ENCODE measurements at places on chromosomes 4 and X.

- no peak for DNase-seq
These were observed 304.6 kb downstream of the ARAP2 start for GRCh38 chr4:35939751-35940150.

DNA sequence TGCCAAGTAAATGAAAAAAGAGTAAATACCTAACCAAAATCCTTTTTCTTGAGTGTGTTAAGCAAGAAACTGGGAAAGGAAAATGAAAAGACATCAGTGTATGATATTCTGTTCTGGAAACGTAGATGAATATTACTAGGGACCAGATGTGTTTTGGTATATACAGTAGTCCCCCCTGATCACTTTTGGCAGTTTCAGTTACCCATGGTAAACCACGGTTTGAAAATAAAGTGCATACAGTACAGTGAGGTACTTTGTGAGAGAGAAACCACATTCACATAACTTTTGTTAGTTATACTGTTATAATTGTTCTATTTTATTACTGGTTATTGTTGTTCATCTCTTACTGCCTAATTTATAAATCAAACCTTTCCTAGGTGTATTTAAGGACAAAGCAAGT is 250.9 kb downstream of the TENM3 start:
- no peak for DNase-seq

GRCh38 chrX:103716962-103717361 is 6.3 kb downstream of the TMEM31 start:
- DNase-seq, result no peak

DNA sequence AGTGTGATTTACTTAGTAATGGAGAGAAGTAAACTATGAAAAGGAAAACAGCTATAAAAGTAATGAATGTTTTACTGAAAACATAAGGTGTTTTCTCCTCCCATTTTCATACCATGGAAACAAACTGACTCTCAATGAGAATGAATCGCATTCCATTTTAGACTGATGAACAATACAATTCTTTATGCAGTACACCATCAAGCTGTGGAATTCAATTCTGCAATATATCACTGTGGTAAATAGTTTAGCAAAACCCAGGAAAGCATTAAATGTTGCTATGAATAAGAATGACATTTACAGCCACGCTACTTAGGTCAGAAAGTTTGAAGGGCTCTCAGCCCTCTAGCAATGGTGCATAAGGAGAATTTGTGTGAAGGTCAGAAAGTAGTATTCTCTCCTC is 7.4 kb downstream of the DCAF8L2 start:
- no peak for DNase-seq

GRCh38 chr4:33116871-33117270 is 2396.7 kb downstream of the PCDH7 start:
- DNase-seq, result no peak

- no peak for DNase-seq
These were observed 151.3 kb upstream of the TTC29 start for GRCh38 chr4:147096667-147097604.

GRCh38 chr4:48979914-48980579 is 6.0 kb upstream of the CWH43 start:
- DNase-seq, result no peak

DNA sequence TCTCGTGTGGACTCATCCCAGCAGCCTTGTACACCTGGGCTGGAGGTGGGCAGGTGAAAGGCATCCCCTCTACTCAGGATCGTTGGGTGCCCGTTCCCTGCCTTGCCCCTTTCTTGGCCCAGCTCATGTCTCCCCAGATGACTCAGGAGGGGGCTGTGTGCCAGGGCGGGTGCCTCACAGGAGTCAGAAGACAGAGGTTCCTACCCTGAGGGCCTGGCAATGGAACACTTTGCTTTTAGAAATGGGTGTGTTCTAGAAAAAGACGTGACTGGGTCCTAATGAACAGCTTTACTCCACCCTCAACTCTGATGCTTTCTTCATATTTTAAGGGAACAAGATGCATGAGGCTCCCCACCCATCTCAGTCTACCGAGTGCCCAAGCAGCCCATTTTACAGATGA is 22.5 kb upstream of the TRIM2 start:
- DNase-seq, result no peak

- no peak for DNase-seq
These were observed 1305.8 kb downstream of the PCDH7 start for GRCh38 chr4:32025851-32026459.

DNA sequence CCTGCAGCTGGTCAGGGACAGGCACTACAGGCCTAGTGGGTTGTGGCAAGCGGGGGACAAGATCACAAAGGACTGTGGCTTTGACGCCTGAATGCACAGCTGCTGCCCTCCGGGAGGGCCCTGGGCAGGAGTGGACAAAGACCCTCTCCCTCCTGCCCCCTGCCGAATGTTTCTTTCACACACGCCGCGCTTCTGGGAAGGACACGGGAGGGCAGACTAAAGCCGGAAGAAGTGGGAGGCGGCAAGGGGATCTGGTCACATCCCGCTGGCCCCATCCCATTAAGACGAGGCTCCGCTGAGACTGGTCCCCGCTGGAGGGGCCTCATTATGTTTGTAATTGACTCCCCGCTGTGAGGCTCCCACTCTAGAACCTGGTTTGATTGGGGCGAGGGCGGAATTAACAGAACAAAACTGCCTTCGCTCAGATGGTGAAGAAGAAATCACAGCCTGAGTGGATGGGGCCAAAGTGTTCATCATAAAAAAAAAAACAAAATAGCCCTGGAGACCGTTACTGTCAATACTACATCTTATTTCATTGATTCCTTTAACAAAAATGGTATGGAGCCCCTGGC is 37.8 kb upstream of the PSAPL1 start:
- no peak for DNase-seq

DNA sequence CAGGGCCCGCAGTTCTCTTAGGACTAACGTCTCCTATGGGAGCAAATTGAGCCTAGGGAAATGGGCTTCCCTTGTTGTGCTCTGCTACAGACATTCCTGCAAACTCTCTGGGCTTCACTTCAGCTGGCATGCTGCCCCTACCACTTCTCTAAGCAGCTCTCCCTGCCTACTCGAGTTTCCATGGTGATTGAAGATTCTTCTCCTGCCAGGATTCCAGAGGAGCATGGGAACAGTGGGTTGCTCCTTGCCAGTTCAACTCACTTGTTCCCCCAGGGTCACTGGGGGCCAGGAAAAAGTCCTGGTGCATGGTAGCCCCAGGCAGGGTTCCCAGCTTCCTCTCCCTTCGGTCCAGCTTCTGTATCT is 21.1 kb upstream of the WDR17 start:
- DNase-seq, result no peak

DNA sequence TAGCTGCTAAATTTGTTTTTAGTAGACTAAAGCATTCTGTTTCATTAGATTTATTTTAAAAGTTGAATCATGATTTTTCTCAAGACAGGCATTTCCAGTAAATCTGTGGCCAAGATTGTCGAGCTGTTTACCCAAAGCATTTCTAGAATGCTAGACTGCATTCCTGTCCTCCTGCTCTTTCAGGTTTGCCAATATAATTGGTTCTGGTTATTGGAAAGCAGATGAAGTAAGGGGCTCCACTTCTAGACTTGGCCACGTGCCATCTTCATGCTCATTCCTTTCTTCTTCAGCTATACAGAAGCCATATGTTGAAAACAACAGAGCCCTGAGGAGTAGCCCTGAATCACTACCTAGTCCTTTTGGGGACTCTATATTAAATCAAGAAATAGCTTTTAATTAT is 62.5 kb downstream of the PGRMC2 start:
- no peak for DNase-seq

DNA sequence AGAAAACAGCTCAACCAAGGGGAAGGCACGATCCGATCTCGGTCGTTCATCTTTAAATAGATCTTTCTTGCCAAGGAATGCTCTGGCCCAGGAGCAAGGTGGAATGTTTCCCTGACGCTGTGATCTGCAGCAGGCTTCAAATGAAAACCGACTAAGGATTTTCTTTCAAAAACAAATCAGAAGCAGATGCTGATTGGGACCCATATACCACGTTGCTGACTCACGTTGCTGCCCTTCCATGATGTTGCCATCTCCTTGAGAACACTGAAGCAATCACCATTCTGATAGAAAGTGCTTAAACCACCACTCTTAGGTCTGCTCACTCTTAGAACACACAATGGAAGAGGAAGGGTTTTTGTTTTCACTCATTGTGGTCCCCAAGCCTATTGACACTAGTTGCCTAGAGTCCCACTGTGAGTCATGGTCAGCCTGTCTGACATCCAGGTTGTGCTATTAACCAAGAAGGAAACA is 26.1 kb downstream of the LAMTOR3 start:
- peak; percentile 72 for DNase-seq

DNA sequence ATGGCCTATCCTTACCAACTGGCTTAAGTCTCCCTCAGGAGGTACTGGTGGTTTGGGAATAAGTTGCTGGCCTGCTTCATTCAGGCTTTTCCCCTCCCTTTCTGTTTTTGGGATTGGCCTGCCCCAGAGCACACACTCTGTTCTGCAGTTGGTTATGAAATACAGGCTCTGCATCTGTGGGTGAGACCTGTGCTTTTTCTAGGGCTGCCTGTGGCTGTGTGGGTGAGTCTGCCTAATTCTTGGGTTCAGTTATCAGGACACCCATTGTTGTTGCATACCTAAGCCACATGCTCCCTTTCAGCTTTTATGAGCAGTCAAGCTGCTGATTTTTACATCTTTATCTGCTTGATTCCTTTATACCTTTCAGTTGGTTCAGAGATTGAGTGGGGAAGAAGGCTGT is 19.0 kb upstream of the CWH43 start:
- DNase-seq, result no peak

GRCh38 chr4:3349116-3349515 is 56.3 kb downstream of the RGS12 start:
- DNase-seq, result no peak

GRCh38 chr4:79330720-79331119 is 4.9 kb upstream of the NAA11 start:
- no peak for DNase-seq

- no peak for DNase-seq
These were observed 124.2 kb upstream of the NRK start for GRCh38 chrX:105697984-105698781.
